ENCODE measurements at places on chromosomes 4 and X. TPM values are rescaled to one million over a fixed set of nuclear protein-coding genes. Genes with fewer than 3 reads are reported as not detected.

COL4A6 gene
- 2.2 TPM for total RNA-seq

DMRTC1 gene
- total RNA-seq, result not detected

TEX13B gene
- total RNA-seq, result not detected

PARM1 gene
- total RNA-seq, result 127 TPM

TMEM31 gene
- total RNA-seq, result not detected

GPR82 gene
- total RNA-seq, result 0.41 TPM

HSFX2 gene
- 0.54 TPM for total RNA-seq

MND1 gene
- 3.0 TPM for total RNA-seq

FRMPD4 gene
- not detected for total RNA-seq

CT55 gene
- total RNA-seq, result not detected

GABRQ gene
- not detected for total RNA-seq

DNA sequence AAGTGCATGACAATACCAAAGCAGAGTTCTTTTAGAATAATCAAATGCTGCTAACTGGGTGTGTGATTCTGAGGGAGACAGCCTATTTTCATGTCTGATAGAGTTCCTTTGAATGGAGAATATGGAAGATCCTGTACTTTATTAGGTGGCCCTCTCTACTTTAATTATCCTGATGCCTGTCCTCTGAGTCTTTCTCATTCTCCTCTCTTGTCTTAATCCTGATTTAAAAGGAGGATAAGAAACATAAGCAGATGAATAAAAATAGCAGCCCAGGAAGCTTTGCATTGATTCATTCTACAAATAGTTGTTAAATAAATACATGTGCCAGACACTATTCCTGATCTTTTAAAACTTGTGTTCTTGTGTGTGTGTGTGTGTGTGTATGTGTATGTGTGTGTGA is 387.3 kb downstream of the SPRY1 start:
- H3K27me3 ChIP-seq, result no peaks in the 10 kb centered on the region
- no peaks in the 10 kb centered on the region for H3K36me3 ChIP-seq
- DNase-seq, result no peak
- no peak overlapping the region for H3K4me3 ChIP-seq
- peaks cover 18% of the 10 kb centered on the region for H3K4me1 ChIP-seq
- H3K27ac ChIP-seq, result peak overlapping the region; percentile 23

DNA sequence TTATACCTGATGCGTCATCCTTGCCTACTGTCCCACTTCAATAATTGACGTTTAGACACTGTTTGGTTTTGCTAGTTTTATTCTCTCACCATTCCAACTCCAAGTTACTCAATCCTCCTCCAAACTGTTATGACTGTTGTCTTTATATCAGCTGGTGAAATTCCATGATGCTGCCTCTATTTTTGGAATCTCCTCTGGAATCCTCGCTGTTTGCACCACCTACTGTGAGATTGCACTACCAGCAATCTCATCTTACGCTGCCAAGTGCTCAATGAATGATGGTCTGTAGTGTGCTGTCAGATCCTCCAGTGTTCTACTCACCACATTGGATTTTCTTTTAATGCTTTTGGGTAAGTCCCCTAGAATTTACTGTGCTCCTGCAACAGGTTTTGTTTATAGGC is 13.2 kb upstream of the PCDH18 start:
- no peaks in the 10 kb centered on the region for H3K36me3 ChIP-seq
- H3K4me1 ChIP-seq, result peaks cover 4% of the 10 kb centered on the region
- no peak overlapping the region for H3K27ac ChIP-seq
- H3K27me3 ChIP-seq, result no peaks in the 10 kb centered on the region

DNA sequence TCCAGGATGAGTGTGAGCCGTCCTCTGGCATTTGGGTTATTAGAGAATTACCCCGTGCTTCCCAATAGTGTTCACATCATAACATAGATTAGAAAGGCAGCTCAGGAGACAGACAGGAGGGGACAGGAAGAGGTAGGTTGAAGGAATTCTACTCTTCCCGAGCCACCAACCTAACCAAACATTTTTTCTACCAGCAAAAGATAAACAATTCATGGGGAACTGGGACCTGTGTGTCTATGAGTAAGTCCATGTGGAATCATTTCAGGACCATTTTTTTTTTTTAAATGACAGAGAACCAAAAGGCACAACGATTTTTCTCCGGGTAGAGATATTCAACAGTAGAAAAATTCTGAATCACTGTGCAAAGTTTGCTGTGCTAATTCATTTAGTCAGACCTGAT is 174.2 kb upstream of the ETNPPL start:
- H3K4me3 ChIP-seq, result no peak overlapping the region
- no peaks in the 10 kb centered on the region for H3K36me3 ChIP-seq
- no peak for DNase-seq

- no peaks in the 10 kb centered on the region for H3K36me3 ChIP-seq
- H3K27ac ChIP-seq, result peak overlapping the region; percentile 53
- DNase-seq, result no peak
- H3K4me1 ChIP-seq, result peaks cover 50% of the 10 kb centered on the region
- H3K4me3 ChIP-seq, result peak overlapping the region; percentile 60
These were observed 293.4 kb downstream of the BMPR1B start for GRCh38 chr4:95050980-95051701.

DNA sequence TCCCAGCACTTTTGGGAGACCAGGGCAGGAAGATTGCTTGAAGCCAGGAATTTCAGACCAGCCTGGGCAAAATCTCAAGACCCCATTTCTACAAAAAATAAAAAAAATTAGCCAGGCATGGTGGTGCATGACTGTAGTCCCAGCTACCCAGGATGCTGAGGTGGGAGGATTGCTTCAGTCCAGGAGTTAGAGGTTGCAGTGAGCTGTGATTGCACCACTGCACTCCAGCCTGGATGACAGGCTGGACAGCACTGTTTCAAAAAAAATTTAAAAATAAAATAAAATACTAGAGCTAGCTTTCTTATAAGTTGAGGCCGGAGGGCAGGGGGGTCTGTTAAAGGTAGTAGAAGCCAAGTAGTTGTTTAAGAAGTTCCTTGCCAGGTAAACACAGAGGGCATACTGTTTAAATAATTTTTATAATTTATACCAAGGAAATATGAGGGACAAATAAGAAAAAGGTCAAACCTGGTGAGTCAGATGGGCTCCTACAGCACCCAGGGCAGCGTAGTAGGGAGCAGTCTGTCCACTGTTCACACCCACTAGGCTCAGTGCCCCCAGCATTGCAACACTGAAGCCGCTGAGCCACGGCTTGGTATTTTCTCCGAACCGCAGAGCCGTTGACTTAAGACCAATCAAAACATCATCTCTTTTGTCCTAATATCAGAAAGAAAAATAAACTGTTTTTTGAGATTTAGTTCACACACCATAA is 17.3 kb downstream of the COQ2 start:
- H3K27me3 ChIP-seq, result no peaks in the 10 kb centered on the region
- DNase-seq, result peak; percentile 28
- H3K27ac ChIP-seq, result no peak overlapping the region
- no peaks in the 10 kb centered on the region for H3K36me3 ChIP-seq

- no peaks in the 10 kb centered on the region for H3K4me1 ChIP-seq
- DNase-seq, result no peak
- no peaks in the 10 kb centered on the region for H3K27me3 ChIP-seq
- no peak overlapping the region for H3K4me3 ChIP-seq
- no peaks in the 10 kb centered on the region for H3K36me3 ChIP-seq
- H3K27ac ChIP-seq, result no peak overlapping the region
These were observed 235.5 kb upstream of the DIAPH2 start for GRCh38 chrX:96449191-96449590.

- H3K27ac ChIP-seq, result no peak overlapping the region
- no peak for DNase-seq
- H3K27me3 ChIP-seq, result no peaks in the 10 kb centered on the region
- H3K36me3 ChIP-seq, result no peaks in the 10 kb centered on the region
- no peak overlapping the region for H3K4me3 ChIP-seq
- no peaks in the 10 kb centered on the region for H3K4me1 ChIP-seq
These were observed 16.0 kb upstream of the VSIG1 start for GRCh38 chrX:108028854-108029253.

- H3K27me3 ChIP-seq, result no peaks in the 10 kb centered on the region
- H3K36me3 ChIP-seq, result no peaks in the 10 kb centered on the region
- no peaks in the 10 kb centered on the region for H3K4me1 ChIP-seq
- H3K27ac ChIP-seq, result no peak overlapping the region
- H3K4me3 ChIP-seq, result no peak overlapping the region
These were observed 53.4 kb downstream of the LDB2 start for GRCh38 chr4:16844816-16845586.

GRCh38 chr4:139715746-139716391 is 50.2 kb downstream of the MGST2 start:
- no peak overlapping the region for H3K4me3 ChIP-seq
- no peaks in the 10 kb centered on the region for H3K27me3 ChIP-seq
- H3K36me3 ChIP-seq, result peaks cover 4% of the 10 kb centered on the region
- no peak for DNase-seq
- peaks cover 33% of the 10 kb centered on the region for H3K4me1 ChIP-seq
- peak overlapping the region; percentile 54 for H3K27ac ChIP-seq

DNA sequence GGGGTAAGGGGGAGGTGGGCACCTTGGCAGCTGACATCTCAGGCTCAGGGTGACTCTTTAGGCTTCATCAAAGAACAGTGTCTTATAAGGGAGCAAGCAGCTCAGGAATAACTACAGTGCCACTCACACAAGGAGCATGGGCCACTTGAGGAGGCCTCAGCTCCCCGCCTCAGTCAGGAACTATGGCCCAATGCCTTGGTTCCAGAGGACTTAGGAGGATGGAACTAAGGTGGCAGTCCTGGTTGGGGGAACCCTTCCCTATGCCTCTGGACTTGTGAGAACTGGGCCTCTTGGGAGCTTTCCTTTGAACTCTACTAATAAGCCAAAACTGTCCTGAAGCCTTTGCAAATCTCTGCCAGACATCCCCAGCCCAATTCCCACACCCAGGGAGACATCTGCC is 160.6 kb downstream of the EFNB1 start:
- H3K27ac ChIP-seq, result no peak overlapping the region
- H3K27me3 ChIP-seq, result no peaks in the 10 kb centered on the region
- DNase-seq, result no peak
- H3K4me1 ChIP-seq, result peaks cover 11% of the 10 kb centered on the region
- no peak overlapping the region for H3K4me3 ChIP-seq

DNA sequence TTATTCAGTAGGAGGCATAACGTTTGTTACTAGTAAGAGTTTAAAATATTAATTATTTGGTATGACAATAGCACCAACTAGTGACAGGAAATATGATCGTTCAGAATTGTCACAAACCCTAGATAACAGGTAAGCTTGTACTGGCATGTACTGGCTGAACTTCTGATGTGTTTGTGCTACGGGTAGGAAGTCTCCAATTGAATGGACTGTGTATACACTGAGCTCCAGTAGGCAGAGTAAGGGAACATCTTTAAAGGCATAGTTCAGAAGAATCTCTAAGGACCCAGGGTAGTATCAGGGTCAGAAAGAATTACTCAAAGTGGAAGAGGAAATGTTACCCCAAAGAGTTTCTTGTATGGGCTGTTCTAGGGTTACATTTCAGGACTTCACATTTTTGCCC is 230.4 kb downstream of the EDA2R start:
- H3K27me3 ChIP-seq, result no peaks in the 10 kb centered on the region
- no peak overlapping the region for H3K4me3 ChIP-seq
- H3K4me1 ChIP-seq, result no peaks in the 10 kb centered on the region
- H3K27ac ChIP-seq, result no peak overlapping the region
- no peak for DNase-seq

- peaks cover 29% of the 10 kb centered on the region for H3K4me1 ChIP-seq
- no peaks in the 10 kb centered on the region for H3K27me3 ChIP-seq
- DNase-seq, result peak; percentile 22
- peak overlapping the region; percentile 38 for H3K27ac ChIP-seq
- H3K36me3 ChIP-seq, result no peaks in the 10 kb centered on the region
These were observed 105.8 kb upstream of the CBR4 start for GRCh38 chr4:169115897-169116254.

- peaks cover 5% of the 10 kb centered on the region for H3K4me1 ChIP-seq
- peaks cover 16% of the 10 kb centered on the region for H3K36me3 ChIP-seq
These were observed 3.2 kb downstream of the CENPC start for GRCh38 chr4:67542076-67542475.

GRCh38 chr4:57139783-57140182 is 29.6 kb upstream of the IGFBP7 start:
- no peaks in the 10 kb centered on the region for H3K36me3 ChIP-seq
- no peaks in the 10 kb centered on the region for H3K27me3 ChIP-seq
- no peak overlapping the region for H3K4me3 ChIP-seq
- peaks cover 7% of the 10 kb centered on the region for H3K4me1 ChIP-seq
- no peak for DNase-seq

- no peaks in the 10 kb centered on the region for H3K36me3 ChIP-seq
- no peak for DNase-seq
- no peaks in the 10 kb centered on the region for H3K4me1 ChIP-seq
- H3K27me3 ChIP-seq, result no peaks in the 10 kb centered on the region
- H3K27ac ChIP-seq, result no peak overlapping the region
- H3K4me3 ChIP-seq, result no peak overlapping the region
These were observed 14.2 kb downstream of the IQCM start for GRCh38 chr4:149801416-149801815.

GRCh38 chr4:77564231-77564630 is 41.4 kb upstream of the CXCL13 start:
- no peak overlapping the region for H3K27ac ChIP-seq
- no peaks in the 10 kb centered on the region for H3K27me3 ChIP-seq
- DNase-seq, result no peak
- H3K4me1 ChIP-seq, result peaks cover 7% of the 10 kb centered on the region

DNA sequence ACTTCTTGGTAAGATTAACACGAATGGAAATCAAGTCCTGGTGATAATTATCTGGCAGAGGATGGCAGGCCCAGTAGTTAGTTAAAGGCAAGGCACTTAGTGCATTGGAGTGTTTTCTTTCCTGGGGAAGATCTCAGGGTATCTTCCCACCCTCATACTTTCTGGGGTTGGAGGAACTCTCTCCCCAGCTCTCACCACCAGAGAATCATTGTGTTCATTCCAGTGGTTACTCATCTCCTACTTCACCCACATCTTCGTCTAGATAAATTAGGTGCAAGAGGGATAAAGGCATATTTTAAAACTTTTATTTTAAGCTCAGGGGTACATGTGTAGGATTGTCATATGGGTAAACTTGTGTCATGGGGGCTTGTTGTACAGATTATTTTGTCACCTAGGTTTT is 67.5 kb upstream of the SH3RF1 start:
- no peak overlapping the region for H3K27ac ChIP-seq
- H3K36me3 ChIP-seq, result no peaks in the 10 kb centered on the region
- no peaks in the 10 kb centered on the region for H3K4me1 ChIP-seq
- no peak overlapping the region for H3K4me3 ChIP-seq
- no peaks in the 10 kb centered on the region for H3K27me3 ChIP-seq
- no peak for DNase-seq

DNA sequence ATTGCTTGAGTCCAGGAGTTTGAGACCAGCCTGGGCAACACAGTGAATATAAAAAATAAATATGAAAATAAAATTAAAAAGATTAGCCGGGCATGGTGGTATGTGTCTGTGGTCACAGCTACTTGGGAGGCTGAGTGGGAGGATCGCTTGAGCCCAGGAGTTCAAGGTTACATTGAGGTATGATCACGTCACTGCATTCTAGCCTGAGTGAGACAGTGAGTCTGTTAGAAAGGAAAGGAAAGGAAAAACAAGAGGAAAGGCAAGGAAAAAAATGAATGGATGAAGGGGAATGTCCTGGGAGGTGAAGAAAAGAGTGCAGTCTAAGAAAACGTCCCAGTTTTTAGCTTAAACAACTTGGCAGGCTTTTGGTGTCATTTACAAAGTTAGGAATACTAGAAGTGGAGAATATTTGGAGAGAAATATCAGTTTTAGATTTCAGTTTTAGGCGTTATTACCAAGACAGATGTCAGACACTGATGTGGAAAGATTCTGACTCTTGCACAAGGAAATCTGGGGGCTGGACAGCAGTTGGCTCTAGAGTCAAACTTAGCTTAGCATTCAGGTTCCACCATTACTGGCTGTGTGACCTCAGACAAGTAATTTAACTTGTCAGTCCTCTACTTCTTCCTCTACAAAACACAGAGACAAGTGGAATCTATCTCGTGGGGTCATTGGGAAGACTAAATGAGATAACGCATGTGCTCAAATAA is 139.0 kb downstream of the TSPAN5 start:
- no peak overlapping the region for H3K4me3 ChIP-seq
- peaks cover 8% of the 10 kb centered on the region for H3K4me1 ChIP-seq
- no peak for DNase-seq
- no peak overlapping the region for H3K27ac ChIP-seq
- no peaks in the 10 kb centered on the region for H3K36me3 ChIP-seq
